Activated CD4-positive, alpha-beta T cell treated with anti-CD3 and anti-CD28 coated beads, Interleukin-2, amount 10 ng/mL, durations not matched to agents 24 days and 14 days (primary cell): ENCODE measurements at places on chromosomes 2 and 18. TPM values are rescaled to one million over a fixed set of nuclear protein-coding genes. Genes with fewer than 3 reads are reported as not detected.

DNA sequence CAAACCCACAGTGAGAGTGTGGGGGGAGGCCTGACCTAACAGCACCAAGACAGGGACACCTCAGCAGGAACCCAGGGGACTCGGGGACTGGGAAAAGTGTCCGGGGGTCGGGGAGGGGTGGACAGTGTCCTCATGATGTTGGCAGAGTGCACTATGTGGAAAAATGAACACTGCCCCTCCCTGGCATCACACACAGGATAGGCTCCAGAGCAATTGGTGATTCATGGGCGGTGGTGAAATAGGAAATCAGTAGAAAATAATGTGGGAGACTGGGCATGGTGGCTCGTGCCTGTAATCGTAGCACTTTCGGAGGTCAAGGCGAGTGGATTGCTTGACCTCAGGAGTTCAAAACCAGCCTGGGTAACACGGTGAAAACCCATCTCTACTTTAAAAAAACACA, 3.6 kb upstream of the ANO7 start:
- DNase-seq = no peak
- H3K4me3 ChIP-seq = no peak overlapping the region
- H3K27me3 ChIP-seq = no peaks in the 10 kb centered on the region
- H3K4me1 ChIP-seq = peaks cover 2% of the 10 kb centered on the region

DNA sequence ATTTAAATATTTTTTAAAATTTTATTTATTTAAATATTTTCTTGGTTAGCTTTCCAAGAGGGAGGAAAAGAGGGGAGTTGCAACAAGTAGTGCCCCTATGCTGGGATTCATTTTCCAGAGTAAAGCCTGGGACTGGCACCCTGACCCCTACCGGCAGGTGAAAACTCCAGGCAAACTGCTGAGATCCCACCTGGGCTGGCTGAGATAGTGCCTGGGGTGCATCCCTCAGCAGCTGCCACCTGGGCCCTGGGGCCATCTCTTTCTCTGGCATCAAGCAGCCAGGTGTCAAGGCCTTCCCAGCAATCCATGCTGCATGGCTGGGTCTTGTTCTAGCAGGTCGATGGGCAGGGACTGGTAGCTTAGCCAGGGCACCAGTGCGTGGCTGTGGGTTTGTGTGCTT, 6.6 kb downstream of the SIX2 start:
- DNase-seq = no peak
- peaks cover 84% of the 10 kb centered on the region for H3K27me3 ChIP-seq
- H3K27ac ChIP-seq = no peak overlapping the region
- peaks cover 2% of the 10 kb centered on the region for H3K36me3 ChIP-seq
- peaks cover 6% of the 10 kb centered on the region for H3K4me1 ChIP-seq
- no peak overlapping the region for H3K4me3 ChIP-seq

- H3K4me3 ChIP-seq = no peak overlapping the region
- H3K36me3 ChIP-seq = no peaks in the 10 kb centered on the region
- no peak for DNase-seq
- no peaks in the 10 kb centered on the region for H3K4me1 ChIP-seq
Observed at GRCh38 chr2:154952346-154952980, 254.0 kb downstream of the KCNJ3 start.

- H3K27ac ChIP-seq = no peak overlapping the region
- H3K4me3 ChIP-seq = no peak overlapping the region
- DNase-seq = no peak
Observed at GRCh38 chr2:64362562-64363026, 91.4 kb upstream of the LGALSL start.

GRCh38 chr18:78207942-78208341, 771.7 kb upstream of the SALL3 start:
- no peak overlapping the region for H3K27ac ChIP-seq
- no peaks in the 10 kb centered on the region for H3K4me1 ChIP-seq
- no peaks in the 10 kb centered on the region for H3K36me3 ChIP-seq
- no peak for DNase-seq

DNA sequence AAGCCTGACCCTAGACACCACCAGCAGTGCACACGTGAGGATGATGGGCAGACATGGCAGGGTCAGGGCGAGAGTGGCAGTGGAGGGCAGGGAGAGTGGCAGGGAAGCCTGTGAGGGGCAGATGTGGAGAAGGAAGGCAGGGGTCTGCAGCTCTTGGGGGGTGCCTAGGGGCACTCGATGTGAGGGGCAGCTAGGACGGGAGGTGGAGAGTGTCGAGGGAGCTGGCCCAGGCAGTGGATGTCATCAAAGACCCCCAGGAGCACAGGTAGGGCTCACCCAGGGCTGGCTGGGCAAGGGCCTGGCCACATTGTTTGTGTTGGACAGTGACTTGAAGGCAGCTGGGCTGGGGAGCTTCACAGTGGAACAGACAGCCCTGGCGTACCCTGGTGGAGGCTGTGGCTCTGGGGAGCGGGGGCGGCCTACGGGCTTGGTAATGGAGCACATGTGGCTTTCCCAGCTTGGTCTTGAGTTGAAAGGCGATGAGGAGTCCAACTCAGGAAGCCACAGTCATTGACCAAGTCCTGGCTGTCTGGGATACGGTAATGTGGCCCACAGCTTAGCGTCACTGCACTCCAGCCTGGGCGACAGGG, 87.1 kb downstream of the RTP5 start:
- H3K27ac ChIP-seq = no peak overlapping the region
- no peak for DNase-seq
- H3K36me3 ChIP-seq = peaks cover 2% of the 10 kb centered on the region

DNA sequence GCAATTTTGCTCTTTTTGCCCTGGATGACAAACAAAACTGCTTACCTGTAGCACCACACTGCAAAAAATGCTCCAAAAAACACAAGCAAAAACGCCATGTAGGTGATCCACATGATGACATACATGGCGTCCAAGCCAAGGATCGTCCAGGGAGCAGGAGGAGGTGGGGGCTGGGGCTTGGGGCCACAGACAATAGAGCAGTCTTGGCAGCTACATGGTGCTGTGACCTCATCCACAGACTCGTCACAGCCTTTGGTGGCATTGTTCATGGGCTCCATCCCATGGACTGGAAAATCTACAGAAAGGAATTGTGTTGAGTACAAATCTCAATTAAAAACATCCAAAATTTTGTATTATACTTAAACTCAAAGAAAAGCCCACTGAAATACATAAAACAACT, 26.1 kb downstream of the NPC1 start:
- H3K36me3 ChIP-seq = peaks cover 56% of the 10 kb centered on the region
- no peak overlapping the region for H3K4me3 ChIP-seq
- DNase-seq = no peak
- no peaks in the 10 kb centered on the region for H3K27me3 ChIP-seq
- peaks cover 8% of the 10 kb centered on the region for H3K4me1 ChIP-seq

DGKD gene
- total RNA-seq = 49.1 and 52.8 TPM in 2 replicates

TMEFF2 gene
- not detected in 2 replicates for total RNA-seq

IKZF2 gene
- total RNA-seq = 1.7 and 1.9 TPM in 2 replicates
